ENCODE measurements at places on chromosomes 1 and 21.

DNA sequence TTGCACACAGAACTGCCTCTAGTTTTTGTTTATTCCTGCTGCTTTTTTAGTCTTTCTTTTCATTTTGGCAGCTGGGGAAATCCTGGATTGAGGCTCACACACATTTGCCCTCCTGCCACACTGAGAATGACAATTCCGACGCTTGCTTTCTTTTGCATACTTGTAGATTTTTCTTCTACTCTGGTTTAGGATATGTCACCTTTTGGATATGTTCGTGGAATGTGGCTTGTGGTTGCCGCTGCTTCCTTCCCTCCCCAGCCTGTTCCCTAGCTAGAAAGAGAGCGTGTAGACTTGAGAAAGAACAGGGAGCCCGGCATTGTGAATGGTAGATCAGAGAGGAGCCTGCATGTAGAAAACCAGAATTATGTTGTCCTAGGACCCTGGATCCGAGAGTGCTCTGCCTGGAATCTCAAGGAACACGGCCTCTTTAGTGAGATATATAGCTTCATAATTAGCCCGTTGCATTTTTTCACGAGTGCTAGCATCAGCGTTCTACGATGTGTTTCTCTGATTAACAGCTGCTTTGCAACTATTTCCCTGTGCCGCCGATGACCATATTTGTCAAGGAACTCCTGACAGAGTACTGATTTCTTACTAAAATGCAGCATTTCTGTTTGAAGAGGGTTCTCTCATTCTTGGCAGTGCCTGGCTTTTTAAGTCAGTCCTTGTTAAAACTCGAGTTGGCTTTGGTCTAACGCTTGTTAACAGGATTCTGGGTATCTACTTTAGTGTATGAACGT is 56.2 kb downstream of the PEX14 start:
- H3K4me1 ChIP-seq: peaks cover 3% of the 10 kb centered on the region
- no peak overlapping the region for H3K27ac ChIP-seq
- peaks cover 6% of the 10 kb centered on the region for H3K36me3 ChIP-seq
- H3K4me3 ChIP-seq: no peak overlapping the region

- H3K36me3 ChIP-seq: no peaks in the 10 kb centered on the region
- no peaks in the 10 kb centered on the region for H3K4me1 ChIP-seq
- DNase-seq: no peak
- H3K27ac ChIP-seq: no peak overlapping the region
These were observed 43.3 kb downstream of the BACE2 start for GRCh38 chr21:41211060-41211805.

- H3K27me3 ChIP-seq: no peaks in the 10 kb centered on the region
- H3K27ac ChIP-seq: no peak overlapping the region
- H3K4me1 ChIP-seq: peaks cover 2% of the 10 kb centered on the region
- no peak for DNase-seq
- no peaks in the 10 kb centered on the region for H3K36me3 ChIP-seq
These were observed 111.5 kb downstream of the CNIH3 start for GRCh38 chr1:224727351-224728289.

DNA sequence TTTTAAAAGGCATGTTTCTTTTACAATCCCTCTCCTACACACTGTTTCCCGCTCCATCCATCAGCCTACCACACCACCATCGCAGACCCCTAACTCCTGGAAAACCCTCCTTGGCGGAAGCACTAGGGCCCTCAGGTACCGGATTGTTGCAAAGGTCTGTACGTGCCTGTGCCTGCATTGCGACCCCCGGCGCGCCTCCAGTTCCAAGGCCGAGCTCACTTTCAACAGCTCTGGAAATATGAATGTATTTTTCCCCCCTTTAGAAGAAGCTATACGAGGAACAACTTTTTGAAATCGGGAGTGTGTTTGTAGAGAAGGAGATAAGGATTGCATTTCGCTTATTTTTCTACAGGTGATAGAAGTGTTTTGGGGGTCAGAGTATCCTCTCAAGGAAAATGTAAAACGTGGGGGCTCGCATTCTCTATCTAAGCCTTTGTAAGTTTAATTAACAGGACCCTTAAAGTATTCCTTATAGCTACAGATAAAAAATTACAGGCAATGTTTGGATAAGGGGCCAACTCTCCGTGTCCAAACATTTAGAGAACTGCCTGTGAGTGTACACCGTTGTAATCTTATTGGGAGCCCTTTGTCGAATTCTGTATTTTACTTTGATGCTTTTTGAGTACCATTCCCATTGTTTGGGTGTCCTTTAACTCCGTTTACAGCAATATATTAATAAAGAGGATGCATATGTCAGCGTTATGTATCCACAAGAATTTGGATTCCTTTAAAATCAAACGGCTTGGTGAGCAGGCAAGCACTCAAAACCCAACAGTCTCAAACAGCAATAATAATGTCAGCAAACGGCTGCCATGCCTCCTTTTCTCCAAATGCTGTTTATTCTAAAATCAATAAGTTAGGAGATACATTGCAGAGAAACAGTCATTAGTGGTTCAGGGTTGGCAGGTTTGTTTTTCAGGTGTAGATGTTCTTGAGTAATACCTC is 5.9 kb downstream of the PRRX1 start:
- no peak for DNase-seq
- H3K36me3 ChIP-seq: no peaks in the 10 kb centered on the region
- peaks cover 7% of the 10 kb centered on the region for H3K4me1 ChIP-seq
- H3K4me3 ChIP-seq: no peak overlapping the region
- no peak overlapping the region for H3K27ac ChIP-seq
- peaks cover 84% of the 10 kb centered on the region for H3K27me3 ChIP-seq

- no peak overlapping the region for H3K4me3 ChIP-seq
- no peak overlapping the region for H3K27ac ChIP-seq
- peaks cover 37% of the 10 kb centered on the region for H3K4me1 ChIP-seq
- peaks cover 7% of the 10 kb centered on the region for H3K36me3 ChIP-seq
- no peak for DNase-seq
- no peaks in the 10 kb centered on the region for H3K27me3 ChIP-seq
These were observed 15.9 kb upstream of the PRDM15 start for GRCh38 chr21:41894922-41895557.

DNA sequence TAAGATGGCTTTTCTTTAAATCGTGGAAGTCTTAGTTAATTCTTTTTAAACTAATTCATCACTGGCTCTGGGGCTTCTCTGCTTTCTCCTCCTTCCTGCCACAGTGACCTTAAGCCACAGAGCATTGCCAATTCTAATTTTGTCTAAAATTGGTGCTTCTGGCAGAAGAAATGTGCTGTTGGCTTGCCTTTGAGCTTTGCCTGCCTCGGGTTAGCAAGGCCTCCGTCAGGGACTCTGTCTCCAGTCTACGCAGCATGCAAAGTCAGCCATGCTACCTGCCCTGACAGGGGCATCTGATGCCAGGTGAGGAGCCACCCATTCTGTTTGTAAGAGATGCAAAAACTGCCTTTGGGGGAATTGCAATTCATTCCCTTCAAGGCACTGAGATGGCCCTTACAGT is 25.2 kb downstream of the CLDN14 start:
- H3K36me3 ChIP-seq: no peaks in the 10 kb centered on the region
- no peak overlapping the region for H3K4me3 ChIP-seq
- no peak overlapping the region for H3K27ac ChIP-seq
- DNase-seq: no peak
- peaks cover 2% of the 10 kb centered on the region for H3K27me3 ChIP-seq

DNA sequence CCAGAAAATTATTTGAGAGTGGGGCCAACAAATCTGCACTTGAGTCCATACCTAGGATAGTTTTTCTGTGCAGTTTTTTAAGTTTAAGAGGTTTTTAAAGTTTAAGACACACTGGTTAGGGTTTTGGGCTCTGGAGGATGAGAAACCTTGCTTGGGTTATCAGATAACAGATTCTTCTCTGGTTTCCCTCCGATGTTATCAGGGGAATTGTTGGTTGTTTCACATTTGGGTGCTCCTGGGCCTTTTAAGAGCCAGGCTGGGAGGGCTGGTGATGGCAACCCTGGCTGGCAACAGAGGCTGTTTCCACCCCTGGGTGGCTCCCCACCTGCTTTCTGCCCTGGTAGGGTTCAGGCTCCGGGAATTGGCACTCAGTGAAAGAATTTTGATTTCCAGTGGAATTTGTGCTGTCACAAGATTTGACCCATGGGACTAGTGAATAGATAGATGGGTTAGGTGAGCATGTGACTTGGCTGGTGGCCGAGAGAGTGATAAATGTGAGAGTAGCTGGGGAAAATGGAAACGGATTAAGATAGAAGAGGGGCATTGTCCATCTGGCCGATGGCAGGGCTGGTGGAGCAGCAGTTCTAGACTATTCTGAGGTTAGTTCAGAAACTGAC is 14.8 kb downstream of the VANGL1 start:
- H3K27me3 ChIP-seq: peaks cover 1% of the 10 kb centered on the region
- no peak for DNase-seq
- peaks cover 7% of the 10 kb centered on the region for H3K4me1 ChIP-seq
- no peaks in the 10 kb centered on the region for H3K36me3 ChIP-seq
- no peak overlapping the region for H3K27ac ChIP-seq

DNA sequence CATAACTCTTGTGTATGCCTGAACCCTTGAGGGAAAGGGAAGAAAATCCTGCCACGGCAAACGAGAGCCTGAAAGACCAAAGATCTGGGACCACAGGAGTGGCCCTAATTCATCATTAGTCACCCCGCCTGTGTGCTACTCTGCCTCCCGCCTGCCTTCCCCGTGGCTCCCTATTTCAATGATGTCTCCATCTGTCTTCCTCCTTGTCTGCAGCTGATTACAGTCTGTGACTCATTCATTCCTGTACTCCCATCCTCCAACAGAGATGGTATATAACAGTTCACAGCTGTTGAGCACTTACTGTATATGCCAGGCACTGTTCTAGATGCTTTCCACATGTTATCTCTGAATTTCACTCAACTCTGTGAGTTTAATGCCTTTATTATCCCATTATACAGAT is 96.6 kb downstream of the SEC16B start:
- no peak overlapping the region for H3K27ac ChIP-seq
- H3K4me3 ChIP-seq: no peak overlapping the region
- H3K36me3 ChIP-seq: no peaks in the 10 kb centered on the region
- no peaks in the 10 kb centered on the region for H3K4me1 ChIP-seq
- DNase-seq: no peak
- peaks cover 2% of the 10 kb centered on the region for H3K27me3 ChIP-seq

- no peak for DNase-seq
- no peak overlapping the region for H3K27ac ChIP-seq
- no peak overlapping the region for H3K4me3 ChIP-seq
- H3K27me3 ChIP-seq: no peaks in the 10 kb centered on the region
- no peaks in the 10 kb centered on the region for H3K36me3 ChIP-seq
- H3K4me1 ChIP-seq: no peaks in the 10 kb centered on the region
These were observed 342.1 kb downstream of the NEGR1 start for GRCh38 chr1:71940261-71940660.

Data from activated naive CD8-positive, alpha-beta T cell treated with anti-CD3 and anti-CD28 coated beads, Interleukin-2, amount 50 U/mL, for 24 hours (primary cell).